Placental pericyte (primary cell): ENCODE measurements at places on chromosomes 5 and 9. TPM values are rescaled to one million over a fixed set of nuclear protein-coding genes. Genes with fewer than 3 reads are reported as not detected.

The SLC36A3 gene
- not detected in 2 replicates for total RNA-seq

The CCDC183 gene
- 0.22 TPM in 1 of 2 replicates, not detected in the other for total RNA-seq

The KCNN2 gene
- total RNA-seq: 0.88 and 1.1 TPM in 2 replicates

The WNT8A gene
- not detected in 2 replicates for total RNA-seq

The SOWAHA gene
- not detected in 2 replicates for total RNA-seq

The ENTPD8 gene
- total RNA-seq: not detected in 2 replicates

The QRFP gene
- not detected in 2 replicates for total RNA-seq

The TXNDC8 gene
- total RNA-seq: not detected in 2 replicates

The RASGEF1C gene
- total RNA-seq: not detected in 2 replicates

The LRRC19 gene
- total RNA-seq: not detected in 2 replicates

The NTNG2 gene
- 1.1 and 2.8 TPM in 2 replicates for total RNA-seq
